Heart left ventricle (tissue), 16 donors: ENCODE measurements at places on chromosomes 1 and 21. TPM values are rescaled to one million over a fixed set of nuclear protein-coding genes. Genes with fewer than 3 reads are reported as not detected.

Gene CDKN2C
- 11.2 TPM for total RNA-seq

Gene LIPI
- total RNA-seq = not detected

Gene RSBN1
- total RNA-seq = 10.6 TPM

DNA sequence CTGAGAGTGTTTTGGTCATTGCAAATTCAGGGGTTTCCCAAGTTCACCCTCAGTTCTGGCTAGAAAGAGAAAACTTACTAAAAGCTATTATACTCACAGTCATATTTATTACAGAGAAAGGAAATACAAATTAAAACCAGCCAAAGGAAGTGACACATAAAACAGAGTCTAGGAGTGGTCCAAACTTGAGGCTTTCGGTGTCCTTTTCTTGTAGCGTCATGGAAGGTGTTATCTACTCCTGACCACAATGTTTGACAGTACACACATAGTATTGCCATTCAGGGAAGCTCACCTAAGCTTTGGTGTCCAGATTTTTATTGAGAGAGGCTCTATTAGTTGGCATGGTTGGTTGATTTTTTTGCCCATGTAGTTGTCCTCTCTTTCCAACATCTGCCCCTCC lies 59.0 kb downstream of the SLC35A3 start:
- DNase-seq = no peak

DNA sequence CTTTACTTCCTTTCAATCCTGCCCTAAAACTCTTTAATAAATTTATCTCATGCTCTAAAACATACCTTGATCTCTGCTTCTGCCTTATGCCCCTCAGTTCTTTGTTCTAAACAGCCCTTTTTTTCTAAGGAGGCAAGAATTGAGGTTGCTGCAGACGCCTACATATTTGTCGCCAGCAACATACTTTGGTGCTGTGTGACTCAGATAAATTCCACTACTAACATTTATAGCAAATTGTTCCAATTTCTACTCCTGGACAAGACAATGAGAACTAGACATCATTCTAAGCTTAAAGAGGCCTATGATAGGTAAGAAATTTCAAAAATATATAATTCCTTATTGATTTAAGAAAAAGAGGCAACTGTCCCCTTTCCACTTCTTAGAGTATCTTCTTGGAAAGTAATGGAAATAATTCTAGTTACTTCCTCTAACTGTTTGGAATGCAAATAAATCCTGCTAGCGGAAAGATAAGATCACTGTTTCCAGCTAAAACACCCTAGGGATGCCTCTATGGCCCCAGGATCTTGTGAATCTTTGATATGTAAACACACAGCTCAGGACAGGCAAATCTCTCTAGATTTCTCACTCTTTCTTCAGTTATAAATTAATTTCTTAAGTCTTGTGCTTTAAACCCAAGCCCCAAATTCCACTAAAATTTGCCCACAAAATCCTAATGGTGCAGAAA lies 869.1 kb downstream of the KCNT2 start:
- DNase-seq = no peak

GRCh38 chr1:24175033-24175755 lies 11.9 kb downstream of the IFNLR1 start:
- no peak for DNase-seq

Gene MFSD2A
- total RNA-seq = 0.23 TPM

- no peak for DNase-seq
Measured at GRCh38 chr1:109976762-109977161, 7.8 kb upstream of the AHCYL1 start.

DNA sequence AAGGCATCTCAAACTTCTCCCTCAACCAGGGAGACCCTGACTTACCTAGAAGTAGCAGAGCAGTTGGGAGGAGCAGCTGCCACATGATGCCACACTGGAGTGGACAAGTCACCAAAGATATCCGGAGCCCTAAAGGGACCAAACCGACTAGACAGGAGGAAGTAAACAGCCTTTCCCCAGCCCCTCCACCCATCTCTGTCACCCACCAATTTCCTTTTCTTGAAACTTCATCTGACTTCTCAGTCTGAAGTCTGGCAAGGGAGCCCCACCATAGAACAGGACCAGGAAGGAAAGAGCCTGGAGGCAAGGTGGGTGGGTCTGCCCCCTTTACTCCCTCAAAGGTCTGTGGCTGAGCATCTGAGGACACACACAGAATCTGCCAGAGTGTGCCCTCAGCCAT lies at the start of gene FCGR3A:
TSS of gene FCGR3A (minus strand) at position 167 of the 400 bp plus-strand sequence. CDS start at position 85, 82 bp downstream.
- no peak for DNase-seq

DNA sequence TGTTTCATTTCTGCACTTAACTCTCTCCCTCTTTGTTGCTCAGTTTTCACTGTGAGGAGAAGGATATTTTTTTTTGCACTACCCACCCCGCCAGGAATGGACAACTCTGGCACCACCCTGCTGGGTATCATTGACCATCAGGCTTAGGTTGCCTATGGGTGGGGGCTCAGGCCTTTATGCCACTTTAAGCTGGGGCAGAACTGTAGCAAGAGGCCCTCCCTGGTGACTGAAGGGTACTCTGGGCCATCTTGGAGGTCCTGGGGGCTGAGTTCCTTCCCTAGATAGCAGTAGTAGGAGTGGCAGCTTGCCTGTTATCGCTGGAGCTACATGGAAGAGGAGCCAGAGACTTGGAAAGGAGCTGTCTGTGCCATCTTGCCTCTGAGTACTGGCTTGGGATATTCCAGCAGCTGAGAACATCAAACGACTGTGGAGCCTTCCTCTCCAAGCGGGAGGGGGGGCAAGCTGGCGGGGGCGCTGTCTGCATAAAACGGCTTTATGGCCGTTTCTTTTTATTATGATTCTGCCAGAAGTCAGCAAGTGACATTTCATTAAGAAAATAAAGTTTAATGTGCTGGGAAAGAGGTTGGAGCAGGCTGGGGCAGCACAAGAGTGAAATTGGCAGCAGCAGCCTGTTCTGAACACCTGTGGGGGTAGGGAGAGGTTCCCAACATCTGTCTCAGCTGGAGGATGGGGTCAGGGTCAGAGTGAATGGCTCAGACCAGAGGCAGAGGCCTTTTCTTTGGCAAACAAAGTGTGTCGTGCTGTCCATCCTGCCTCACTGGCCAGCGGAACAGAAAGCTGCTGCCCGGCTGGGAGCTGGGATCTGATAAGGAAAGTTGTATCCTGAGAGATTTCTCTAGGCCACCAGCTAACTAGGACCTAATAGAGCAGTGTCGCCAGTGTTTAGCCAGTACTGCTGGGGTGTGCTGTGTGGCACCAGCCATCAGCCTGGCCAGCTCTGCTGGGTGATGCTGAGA lies 32.9 kb downstream of the TMEM53 start:
- DNase-seq = no peak

- DNase-seq = no peak
Measured at GRCh38 chr1:9362488-9362887, 69.8 kb downstream of the SPSB1 start.

GRCh38 chr1:17264470-17264869 lies 15.6 kb downstream of the PADI3 start:
- no peak for DNase-seq

Gene OR6N1
- not detected for total RNA-seq

DNA sequence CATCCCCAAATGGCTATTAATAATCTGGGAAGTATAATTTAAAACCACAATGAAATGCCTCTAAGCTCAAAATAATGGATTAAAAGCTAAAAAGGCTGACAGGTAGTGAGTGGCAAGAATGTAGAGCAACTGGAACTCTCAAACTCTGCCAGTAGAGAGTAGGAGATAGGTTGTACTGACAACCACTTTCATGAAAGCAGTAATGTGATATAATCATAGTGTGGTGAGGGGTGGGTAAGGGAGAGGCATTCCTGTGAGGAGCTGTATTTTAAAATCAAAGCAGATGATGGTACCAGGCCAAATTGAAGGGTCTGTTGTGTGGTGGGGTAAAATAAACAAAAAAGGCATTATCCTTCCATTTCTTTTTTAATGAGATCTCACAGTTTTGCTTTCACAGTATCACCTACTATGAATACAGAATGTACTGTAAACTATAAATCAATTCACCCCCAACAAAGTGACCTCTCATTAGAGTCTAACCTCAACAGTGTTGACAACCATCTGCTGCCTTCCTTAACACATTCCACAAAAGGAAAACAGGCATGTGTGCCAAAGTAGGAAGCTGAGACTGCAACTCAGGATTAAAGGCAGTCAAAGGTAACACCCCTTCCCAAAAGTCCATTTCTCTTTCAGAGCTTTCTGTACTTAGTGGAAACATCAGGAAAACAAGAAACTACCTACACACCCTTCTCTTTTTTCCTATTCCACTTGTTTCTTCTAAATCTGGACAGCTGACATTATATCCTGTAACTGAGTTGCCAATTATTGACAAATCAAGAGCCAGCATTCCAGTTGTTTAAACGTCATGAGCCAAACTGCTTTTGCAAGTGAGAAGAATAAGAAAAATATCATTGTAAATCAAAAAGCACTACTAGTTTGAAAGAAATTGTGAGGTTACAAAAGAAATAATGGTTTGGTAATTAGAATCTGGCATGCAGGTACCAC lies 130.8 kb downstream of the FAF1 start:
- no peak for DNase-seq

DNA sequence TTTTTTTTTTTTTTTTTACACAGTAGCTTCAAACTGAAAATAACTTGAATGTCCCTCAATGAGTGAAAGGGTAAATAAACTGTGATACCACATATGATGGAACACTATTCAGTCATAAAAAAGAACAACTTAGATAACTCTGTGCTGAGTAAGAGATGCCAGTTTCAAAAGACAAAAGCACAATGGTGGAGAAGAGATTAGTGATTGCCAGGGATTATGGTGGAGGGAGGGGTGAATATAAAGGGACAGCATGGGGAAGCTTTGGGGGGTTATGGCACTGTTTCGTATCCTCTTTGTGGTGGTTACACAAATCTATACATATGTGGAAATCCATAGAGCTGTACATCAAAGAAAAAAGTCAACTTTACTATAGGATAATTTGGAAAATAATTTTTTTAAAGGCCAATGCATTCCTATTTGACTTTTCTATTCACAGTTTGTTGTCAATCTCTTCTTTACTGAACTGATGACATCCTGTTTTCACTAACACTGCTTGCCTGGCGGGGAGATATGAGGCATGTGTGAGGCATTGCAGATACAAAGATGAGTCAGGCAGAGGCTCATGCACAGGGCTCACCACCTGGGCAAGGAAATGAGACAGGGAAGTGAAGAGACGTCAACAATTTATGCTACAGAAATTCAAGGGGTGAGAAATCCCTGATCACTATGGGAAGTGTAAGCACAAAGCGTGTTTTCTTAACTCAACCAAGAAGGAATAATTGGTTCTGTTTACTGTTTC lies 302.7 kb downstream of the DUSP10 start:
- no peak for DNase-seq

DNA sequence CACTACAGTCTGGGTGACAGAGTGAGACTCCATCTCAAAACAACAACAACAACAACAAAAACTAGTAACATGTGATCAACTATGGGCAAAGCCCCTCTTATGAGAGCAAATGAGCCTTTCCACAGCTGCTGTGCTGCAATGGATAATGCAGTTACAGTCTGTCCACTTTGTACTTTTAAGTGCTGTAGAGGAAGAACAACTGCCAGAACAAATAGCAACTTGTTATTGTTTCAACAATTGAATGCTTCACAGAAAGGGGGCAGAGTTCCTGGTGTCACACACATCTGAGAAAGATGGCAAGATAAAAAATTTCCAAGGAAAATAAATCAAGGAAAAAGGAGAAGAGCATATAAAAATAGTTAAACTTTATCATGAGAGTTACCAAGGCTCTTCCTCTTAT lies 243.6 kb upstream of the DMRTA2 start:
- DNase-seq = no peak

Gene MYOG
- total RNA-seq = not detected

GRCh38 chr1:207798847-207799246 lies 47.0 kb downstream of the CD46 start:
- DNase-seq = no peak

Gene TSSK3
- 2.6 TPM for total RNA-seq

GRCh38 chr1:17595602-17595925 lies 56.1 kb downstream of the ARHGEF10L start:
- no peak for DNase-seq

Gene GABRD
- 1.0 TPM for total RNA-seq

Gene PDZK1
- not detected for total RNA-seq

DNA sequence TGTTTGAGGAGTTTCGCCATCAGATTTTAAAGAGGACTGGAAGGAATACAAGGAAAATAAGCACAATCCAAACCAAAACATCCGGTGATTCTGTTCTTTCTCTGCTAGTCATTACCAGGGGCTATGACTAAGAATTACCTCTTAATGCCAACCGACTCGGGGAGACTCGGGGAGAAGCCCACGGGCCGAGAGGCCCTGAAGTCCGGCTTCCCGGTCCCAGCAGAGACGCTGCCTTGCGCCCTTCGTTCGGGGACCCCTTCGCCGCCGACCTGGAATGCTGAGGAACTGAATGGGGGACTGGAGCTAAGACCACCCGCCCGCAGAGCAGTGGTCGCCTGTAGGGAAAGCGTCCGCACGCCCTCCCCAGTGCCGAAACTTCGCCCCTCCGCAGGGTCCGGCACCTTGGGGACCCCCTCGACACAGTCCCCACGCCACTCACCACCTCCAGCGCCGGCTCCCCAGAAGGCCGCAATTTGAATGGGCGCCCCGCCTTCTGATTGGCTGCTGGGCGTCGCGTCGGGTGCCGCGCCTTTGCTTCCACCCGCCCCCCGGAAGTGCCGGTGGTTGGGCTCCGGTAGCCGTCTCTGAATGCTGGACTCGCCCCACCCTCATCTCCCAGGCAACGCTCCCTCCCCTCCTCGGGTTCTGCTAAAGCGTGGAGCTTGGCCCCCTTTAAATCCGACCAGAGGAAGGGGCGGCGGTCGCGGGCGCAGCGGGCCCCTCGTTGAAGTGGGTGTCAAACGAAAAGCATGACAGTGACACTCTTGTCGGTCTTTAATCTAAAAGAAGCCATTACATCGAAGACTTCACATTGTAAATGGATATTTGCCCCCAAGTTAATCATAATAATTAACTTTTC lies at the start of gene KIF14:
TSS of gene KIF14 (minus strand) at position 479 of the 859 bp plus-strand sequence. CDS start 2,028 bp downstream, outside the sequence.
- peak; percentile 94 for DNase-seq

GRCh38 chr1:230031131-230031530 lies 35.9 kb upstream of the GALNT2 start:
- DNase-seq = no peak

Gene PLA2G2C
- total RNA-seq = not detected

- no peak for DNase-seq
Measured at GRCh38 chr1:224457782-224458144, 23.2 kb upstream of the WDR26 start.

Gene MATN1
- total RNA-seq = not detected

- no peak for DNase-seq
Measured at GRCh38 chr1:35555212-35555584, 2.0 kb downstream of the KIAA0319L start.

GRCh38 chr1:100597784-100598183 lies 59.8 kb downstream of the GPR88 start:
- DNase-seq = no peak
